ENCODE measurements at places on chromosomes 2 and 18. TPM values are rescaled to one million over a fixed set of nuclear protein-coding genes. Genes with fewer than 3 reads are reported as not detected.

DNA sequence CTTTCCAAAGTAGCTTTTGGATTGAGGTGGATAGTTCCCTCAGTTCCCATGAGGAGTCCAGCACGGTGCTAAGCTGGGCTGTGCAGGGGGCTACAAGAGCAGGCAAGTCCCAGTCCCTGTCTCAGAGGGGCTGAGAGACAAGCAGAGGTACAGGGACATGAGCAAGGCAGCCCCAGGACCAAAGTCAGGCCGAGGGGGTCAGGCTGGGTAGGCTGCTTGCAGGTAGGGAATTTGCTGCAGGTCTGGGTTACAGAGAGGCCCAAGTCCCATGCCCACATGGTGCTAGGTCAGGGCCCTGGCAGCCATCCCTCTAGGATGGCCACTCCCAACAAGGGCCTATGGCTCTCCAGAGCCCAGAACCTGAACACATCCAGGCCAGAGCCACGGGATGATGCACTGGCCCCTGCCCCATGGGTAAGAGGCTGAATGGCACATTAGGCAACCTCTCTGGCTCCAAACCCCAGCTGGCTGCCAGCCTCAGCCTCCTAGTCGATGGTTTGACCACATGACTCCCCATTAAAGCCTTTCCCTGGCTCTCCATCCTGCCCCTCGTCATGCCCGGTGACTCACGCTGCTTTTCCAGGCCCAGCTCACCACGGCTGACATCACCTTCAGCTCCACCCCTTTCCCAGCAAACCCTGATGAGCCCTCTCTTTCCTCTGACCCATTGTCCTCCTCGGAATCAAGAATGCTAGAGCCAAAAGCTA is 83.7 kb downstream of the SDC1 start:
- no peak overlapping the region for H3K4me3 ChIP-seq
- DNase-seq: no peak
- no peaks in the 10 kb centered on the region for H3K36me3 ChIP-seq
- no peaks in the 10 kb centered on the region for H3K27me3 ChIP-seq

- H3K27me3 ChIP-seq: no peaks in the 10 kb centered on the region
- DNase-seq: no peak
- no peak overlapping the region for H3K4me3 ChIP-seq
- H3K36me3 ChIP-seq: no peaks in the 10 kb centered on the region
- no peak overlapping the region for H3K27ac ChIP-seq
Measured at GRCh38 chr18:48565105-48565504, 26.3 kb downstream of the CTIF start.

GRCh38 chr2:38178556-38179419 is 102.8 kb upstream of the CYP1B1 start:
- peak overlapping the region; percentile 82 for H3K27ac ChIP-seq
- peaks cover 28% of the 10 kb centered on the region for H3K4me1 ChIP-seq
- DNase-seq: peak; percentile 78
- H3K36me3 ChIP-seq: no peaks in the 10 kb centered on the region
- no peak overlapping the region for H3K4me3 ChIP-seq

- no peaks in the 10 kb centered on the region for H3K36me3 ChIP-seq
- H3K27me3 ChIP-seq: no peaks in the 10 kb centered on the region
- peaks cover 23% of the 10 kb centered on the region for H3K4me1 ChIP-seq
- peak; percentile 68 for DNase-seq
- no peak overlapping the region for H3K27ac ChIP-seq
- no peak overlapping the region for H3K4me3 ChIP-seq
Measured at GRCh38 chr2:237471438-237472186, 15.4 kb upstream of the MLPH start.

DNA sequence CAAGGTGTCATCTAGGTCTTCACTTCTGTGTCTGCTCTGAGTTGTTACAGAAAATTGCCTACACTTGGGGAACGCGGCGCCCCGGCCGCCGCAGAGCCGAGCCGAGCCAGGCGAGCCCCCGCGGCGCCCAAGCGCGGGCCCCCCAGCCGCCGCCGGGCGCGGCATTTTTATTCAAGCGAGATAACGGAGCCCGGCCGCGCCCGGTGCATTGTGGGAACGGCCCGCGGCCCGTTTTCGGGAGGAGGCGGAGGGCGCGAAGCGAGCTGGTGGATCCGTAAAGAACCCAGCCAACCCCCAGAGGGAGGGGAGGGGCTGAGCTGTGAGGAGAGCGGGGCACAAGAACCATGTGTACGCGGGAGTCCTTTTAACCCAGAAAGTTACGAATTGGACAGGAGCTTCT is 191.8 kb downstream of the FTCDNL1 start:
- H3K4me1 ChIP-seq: no peaks in the 10 kb centered on the region
- DNase-seq: peak; percentile 59
- peak overlapping the region; percentile 18 for H3K4me3 ChIP-seq
- no peaks in the 10 kb centered on the region for H3K27me3 ChIP-seq
- no peaks in the 10 kb centered on the region for H3K36me3 ChIP-seq
- no peak overlapping the region for H3K27ac ChIP-seq

DNA sequence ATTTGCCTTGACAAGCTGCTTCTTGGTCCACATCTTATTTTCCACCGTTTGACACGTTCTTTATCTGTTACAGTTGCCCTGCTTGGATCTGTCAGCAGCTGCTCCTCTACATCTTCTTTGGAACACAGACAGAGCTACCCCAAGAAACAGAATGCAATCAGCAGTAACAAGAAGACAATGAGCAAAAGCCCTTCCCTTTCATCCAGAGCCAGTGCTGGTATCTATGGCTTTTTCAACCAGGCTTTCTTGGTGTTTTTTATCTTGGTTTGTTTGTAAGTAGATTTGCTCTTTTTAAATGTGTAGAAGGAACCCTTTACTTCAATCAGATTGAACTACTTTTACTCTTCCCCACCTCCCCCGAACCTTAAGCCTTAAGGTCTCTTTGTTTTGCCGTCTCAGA is 41.9 kb downstream of the CLIP4 start:
- H3K4me1 ChIP-seq: no peaks in the 10 kb centered on the region
- H3K27ac ChIP-seq: no peak overlapping the region
- no peaks in the 10 kb centered on the region for H3K36me3 ChIP-seq
- no peak for DNase-seq

DNA sequence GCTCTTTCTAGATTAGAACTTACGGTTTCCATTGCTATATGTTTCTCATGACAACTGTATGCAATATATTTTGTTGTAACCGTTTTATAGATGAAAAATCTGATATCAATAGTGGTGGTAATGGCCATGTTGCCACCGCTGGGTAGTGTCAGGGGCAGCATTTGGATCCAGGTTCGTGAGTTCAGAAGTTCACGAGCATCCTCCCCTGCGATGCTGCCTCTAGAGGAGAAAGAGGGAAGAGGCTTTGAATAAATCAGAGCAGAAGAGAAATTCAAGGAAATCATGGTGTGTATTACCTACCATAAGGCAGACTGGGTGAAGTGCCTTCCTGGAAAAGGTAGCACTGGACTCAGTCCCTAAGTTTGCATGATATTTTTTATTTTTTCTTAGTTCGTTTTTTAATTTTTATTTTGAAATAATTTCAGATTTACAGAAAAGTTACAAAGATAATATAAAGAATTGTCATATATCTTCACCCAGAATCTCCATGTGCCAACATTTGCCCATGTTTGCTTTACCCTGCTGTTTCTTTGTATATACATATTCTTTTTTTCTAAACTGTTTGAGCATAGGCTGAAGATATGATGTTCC is 3.3 kb upstream of the ZBTB7C start:
- peaks cover 6% of the 10 kb centered on the region for H3K4me1 ChIP-seq
- no peaks in the 10 kb centered on the region for H3K36me3 ChIP-seq
- no peak overlapping the region for H3K27ac ChIP-seq
- no peaks in the 10 kb centered on the region for H3K27me3 ChIP-seq
- H3K4me3 ChIP-seq: no peak overlapping the region

DNA sequence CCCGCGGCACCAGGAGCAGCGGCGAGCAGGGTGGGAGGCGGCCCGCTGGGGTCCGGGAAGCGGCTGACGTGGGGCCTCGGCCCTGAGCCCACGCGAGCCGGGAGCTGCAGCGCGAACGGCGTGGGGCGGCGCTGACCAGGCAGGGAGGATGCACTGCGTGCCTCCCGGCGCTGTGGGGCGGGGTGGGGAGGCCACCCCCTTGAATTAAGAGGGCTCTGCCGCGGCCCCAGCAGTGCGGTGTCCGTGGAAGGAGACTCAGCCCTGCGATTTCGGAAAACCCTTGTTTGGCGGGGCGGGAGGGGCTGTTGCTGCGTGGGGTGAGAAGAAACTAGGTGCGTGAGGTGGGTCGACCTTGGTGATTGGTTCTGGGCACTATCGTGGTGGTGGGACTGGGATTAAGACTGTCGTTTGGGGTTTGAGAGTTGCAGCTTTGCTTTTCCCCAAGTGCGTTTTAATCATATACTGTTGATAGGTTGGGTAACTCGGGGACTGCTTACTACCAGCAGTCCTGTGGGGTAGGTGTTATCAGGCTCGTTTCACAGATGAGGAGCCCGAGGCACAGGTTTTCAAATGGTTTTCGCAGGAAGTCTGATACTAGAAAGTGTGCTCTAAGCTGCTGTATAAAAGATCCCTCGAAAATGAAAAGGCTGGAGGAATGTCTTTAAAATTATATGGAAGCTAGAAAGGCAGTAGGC is 722 bp downstream of the ACSL3 start:
- peaks cover 35% of the 10 kb centered on the region for H3K4me1 ChIP-seq
- no peaks in the 10 kb centered on the region for H3K36me3 ChIP-seq
- H3K27me3 ChIP-seq: no peaks in the 10 kb centered on the region
- peak overlapping the region; percentile 96 for H3K27ac ChIP-seq

GRCh38 chr18:74895686-74896085 is 298.0 kb downstream of the ZNF407 start:
- no peak overlapping the region for H3K27ac ChIP-seq
- no peak overlapping the region for H3K4me3 ChIP-seq
- H3K36me3 ChIP-seq: no peaks in the 10 kb centered on the region
- peaks cover 9% of the 10 kb centered on the region for H3K4me1 ChIP-seq

The LHCGR gene
- total RNA-seq: 1.5 TPM

- H3K36me3 ChIP-seq: no peaks in the 10 kb centered on the region
- no peak overlapping the region for H3K4me3 ChIP-seq
- no peaks in the 10 kb centered on the region for H3K27me3 ChIP-seq
- DNase-seq: no peak
Measured at GRCh38 chr18:63062246-63062645, 257.3 kb downstream of the BCL2 start.

DNA sequence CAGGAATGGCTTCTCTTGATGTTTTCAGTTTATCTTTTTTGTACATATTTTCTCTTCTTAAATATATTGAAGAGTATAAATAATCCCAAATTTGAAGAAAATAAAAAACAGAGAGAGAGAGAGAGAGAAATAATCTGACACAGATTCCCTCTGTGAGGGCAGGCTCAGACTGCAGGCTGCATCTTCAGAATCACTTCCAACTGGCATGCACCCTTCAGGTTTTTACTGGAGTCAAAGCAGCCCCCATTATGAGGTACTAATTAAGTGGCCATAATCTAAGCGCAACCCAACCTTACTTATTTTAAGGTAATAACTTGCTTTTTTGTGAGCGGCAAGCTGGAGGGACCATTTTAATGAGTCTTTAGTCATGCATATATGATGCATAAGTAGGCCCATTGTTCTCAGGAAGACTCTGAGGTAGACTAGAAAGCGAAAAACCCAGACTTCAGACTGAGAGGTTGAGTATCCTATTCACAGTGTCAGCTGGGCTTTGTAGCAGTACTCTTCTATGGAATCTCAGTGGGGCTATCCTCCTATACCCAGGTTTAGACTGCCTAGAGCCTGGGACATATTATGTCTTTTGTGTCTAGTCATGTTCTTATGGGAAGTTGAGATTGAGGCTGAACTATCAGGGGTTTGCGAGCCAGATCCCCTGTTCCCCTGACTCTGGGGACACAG is 167.4 kb downstream of the SP3 start:
- H3K27ac ChIP-seq: no peak overlapping the region
- no peaks in the 10 kb centered on the region for H3K36me3 ChIP-seq
- H3K4me3 ChIP-seq: no peak overlapping the region
- no peaks in the 10 kb centered on the region for H3K4me1 ChIP-seq
- no peaks in the 10 kb centered on the region for H3K27me3 ChIP-seq

- no peaks in the 10 kb centered on the region for H3K36me3 ChIP-seq
- no peak overlapping the region for H3K4me3 ChIP-seq
- no peaks in the 10 kb centered on the region for H3K4me1 ChIP-seq
- peak; percentile 51 for DNase-seq
Measured at GRCh38 chr18:33201509-33201926, 239.0 kb downstream of the CCDC178 start.

The EGR4 gene
- 12.5 TPM for total RNA-seq

The PTGR3 gene
- total RNA-seq: 27.9 TPM

GRCh38 chr2:229297247-229297646 is 26.2 kb upstream of the PID1 start:
- no peaks in the 10 kb centered on the region for H3K4me1 ChIP-seq
- no peak overlapping the region for H3K27ac ChIP-seq
- no peaks in the 10 kb centered on the region for H3K36me3 ChIP-seq
- H3K4me3 ChIP-seq: no peak overlapping the region

DNA sequence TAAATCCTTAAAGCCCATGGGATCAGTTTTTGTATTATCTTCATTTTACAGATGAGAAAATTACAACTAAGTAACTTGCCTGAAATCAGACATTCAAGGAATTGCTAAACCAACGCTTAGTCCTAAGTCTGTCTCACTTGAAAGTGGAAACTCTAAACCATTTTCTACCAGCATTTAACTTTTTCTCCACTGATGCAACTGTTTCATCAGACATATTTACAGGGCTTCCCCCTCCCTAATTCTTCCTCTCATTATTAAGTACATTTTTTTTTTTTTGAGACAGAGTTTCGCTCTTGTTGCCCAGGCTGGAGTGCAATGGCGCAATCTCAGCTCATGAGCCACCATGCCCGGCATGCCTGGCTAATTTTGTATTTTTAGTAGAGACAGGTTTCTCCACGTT is 88.6 kb downstream of the ACVR1C start:
- DNase-seq: no peak
- H3K27me3 ChIP-seq: no peaks in the 10 kb centered on the region
- no peak overlapping the region for H3K4me3 ChIP-seq
- no peaks in the 10 kb centered on the region for H3K36me3 ChIP-seq

The COL4A4 gene
- 4.1 TPM for total RNA-seq

DNA sequence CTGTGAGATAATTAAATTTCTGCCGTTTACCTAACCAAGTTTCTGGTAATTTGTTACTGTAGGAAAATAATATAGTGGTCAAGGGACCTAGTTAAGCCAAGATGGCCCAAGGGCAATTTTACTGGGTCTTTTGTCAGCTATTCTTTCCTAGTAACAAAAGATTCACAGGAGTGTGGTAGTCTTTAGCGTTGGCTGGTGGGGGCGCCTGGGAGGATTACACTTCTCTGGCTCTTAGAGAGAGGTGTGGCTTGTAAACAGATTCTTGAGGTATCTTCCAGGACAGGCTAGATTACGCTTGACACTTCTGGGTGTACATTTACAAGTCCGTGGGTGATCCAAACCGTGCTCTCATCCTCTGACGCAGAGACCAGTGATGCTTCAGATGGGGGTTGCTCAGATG is 3.3 kb upstream of the ACOXL start:
- no peaks in the 10 kb centered on the region for H3K27me3 ChIP-seq
- H3K27ac ChIP-seq: no peak overlapping the region
- H3K36me3 ChIP-seq: no peaks in the 10 kb centered on the region
- H3K4me1 ChIP-seq: no peaks in the 10 kb centered on the region

GRCh38 chr2:240565333-240566202 is 2.7 kb upstream of the RNPEPL1 start:
- peak overlapping the region; percentile 40 for H3K27ac ChIP-seq
- no peak overlapping the region for H3K4me3 ChIP-seq
- DNase-seq: peak; percentile 69

GRCh38 chr18:74577019-74577418 is 20.7 kb upstream of the ZNF407 start:
- H3K36me3 ChIP-seq: no peaks in the 10 kb centered on the region
- H3K4me3 ChIP-seq: no peak overlapping the region
- no peaks in the 10 kb centered on the region for H3K27me3 ChIP-seq
- H3K4me1 ChIP-seq: no peaks in the 10 kb centered on the region
- H3K27ac ChIP-seq: no peak overlapping the region
- DNase-seq: no peak

The GAREM2 gene
- 6.8 TPM for total RNA-seq

- DNase-seq: no peak
- H3K4me3 ChIP-seq: no peak overlapping the region
- H3K27ac ChIP-seq: no peak overlapping the region
- H3K4me1 ChIP-seq: no peaks in the 10 kb centered on the region
Measured at GRCh38 chr2:63786471-63786870, 55.2 kb upstream of the UGP2 start.

Data from testis (tissue), 5 donors.